ENCODE measurements at places on chromosomes 7 and 10.
A peak's percentile ranks its signal among the peaks of the same experiment; 100 is the strongest.

GRCh38 chr7:112132051-112132694 lies 74.0 kb downstream of the DOCK4 start:
- DNase-seq: no peak

DNA sequence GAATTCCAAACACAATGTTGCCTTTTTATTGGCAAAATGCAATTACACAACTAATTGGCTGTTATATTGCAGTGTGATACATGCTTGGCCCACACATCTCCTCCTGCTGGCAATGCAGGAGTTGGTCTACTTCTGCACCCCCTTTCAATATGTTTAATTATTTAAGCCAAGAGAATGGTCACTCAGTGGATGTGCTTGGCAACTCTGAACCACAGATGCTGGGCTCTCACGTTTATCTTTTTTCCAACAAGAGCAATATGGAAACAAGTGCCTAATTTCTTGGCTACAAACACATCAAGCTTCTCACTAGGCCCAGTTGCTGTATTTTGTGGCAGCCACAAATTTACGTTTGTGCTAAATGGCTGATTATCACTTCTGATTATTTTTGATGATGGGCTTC lies 1149.2 kb upstream of the CELF2 start:
- DNase-seq: no peak

DNA sequence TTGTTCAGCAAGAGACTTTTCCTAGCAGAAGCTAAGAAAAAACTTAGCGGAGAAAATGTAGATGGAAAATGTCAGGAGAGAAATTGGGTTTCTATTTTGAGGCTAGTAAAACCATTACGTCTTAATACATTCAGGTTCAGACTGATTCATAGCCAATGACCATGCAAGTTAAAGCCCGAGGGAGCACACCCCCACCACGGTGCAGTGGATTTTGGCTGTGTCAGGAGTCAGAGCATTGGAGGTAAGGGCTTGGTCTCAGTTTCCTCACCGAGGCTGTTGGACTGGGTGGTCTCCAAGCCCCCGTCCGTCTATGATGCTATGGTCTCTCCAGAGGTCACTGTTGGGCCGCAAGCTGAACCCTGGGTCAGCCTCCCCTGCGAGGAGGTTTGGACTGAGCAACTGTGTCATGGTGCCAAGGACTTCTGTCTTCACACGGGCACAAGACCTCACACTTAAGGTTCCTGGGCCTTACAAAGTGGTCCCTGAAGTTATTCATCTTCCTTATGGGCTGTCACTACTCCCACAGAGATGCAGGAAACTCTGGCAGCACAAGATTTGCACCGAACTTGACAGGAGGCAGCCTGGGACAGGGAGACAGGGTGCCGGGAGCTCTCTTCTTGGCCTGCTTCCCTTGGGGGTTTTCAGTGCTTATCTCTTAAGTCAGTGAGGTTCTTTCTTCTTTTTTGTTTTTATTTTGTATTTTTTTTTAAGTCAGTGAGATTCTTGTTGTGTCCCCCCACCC lies 186.8 kb downstream of the PHTF2 start:
- no peak for DNase-seq

- DNase-seq: no peak
These were observed 115.8 kb downstream of the INHBA start for GRCh38 chr7:41586931-41587640.

- DNase-seq: peak; percentile 28
These were observed 32.1 kb downstream of the VSTM4 start for GRCh38 chr10:49083261-49083660.

GRCh38 chr10:7797582-7797981 lies 9.6 kb downstream of the ATP5F1C start:
- DNase-seq: no peak
